Epithelial cell of alveolus of lung (primary cell): ENCODE measurements at places on chromosomes 7 and 10. TPM values are rescaled to one million over a fixed set of nuclear protein-coding genes. Genes with fewer than 3 reads are reported as not detected.

The LRRTM3 gene
- 0.13 TPM in 1 of 2 replicates, not detected in the other for total RNA-seq

The RAMP3 gene
- not detected in 2 replicates for total RNA-seq

The PEX1 gene
- total RNA-seq: 8.1 and 9.3 TPM in 2 replicates

The FAM25G gene
- total RNA-seq: not detected in 2 replicates

The SPDYE5 gene
- total RNA-seq: not detected in 2 replicates

The TNS3 gene
- total RNA-seq: 17.2 and 79.5 TPM in 2 replicates

The GRM3 gene
- total RNA-seq: not detected in 2 replicates

The AASS gene
- 13.4 and 18.9 TPM in 2 replicates for total RNA-seq

The CARD11 gene
- 0.16 and 6.9 TPM in 2 replicates for total RNA-seq

The AKR1C4 gene
- not detected in 2 replicates for total RNA-seq

The SFRP5 gene
- total RNA-seq: 0.32 TPM in 1 of 2 replicates, not detected in the other

The SLC16A9 gene
- 0.91 and 1.7 TPM in 2 replicates for total RNA-seq

The SLC18A3 gene
- not detected in 2 replicates for total RNA-seq

The CLEC2L gene
- total RNA-seq: not detected in 2 replicates

The LIPF gene
- total RNA-seq: not detected in 2 replicates

The NCOA4 gene
- total RNA-seq: 97.0 and 137 TPM in 2 replicates

The MIOS gene
- total RNA-seq: 17.3 and 18.1 TPM in 2 replicates

The KEL gene
- not detected in 2 replicates for total RNA-seq

The CYP2C18 gene
- not detected in 2 replicates for total RNA-seq

The BTBD16 gene
- not detected in 2 replicates for total RNA-seq

The PDE6C gene
- total RNA-seq: not detected in 2 replicates

The RSPH10B2 gene
- total RNA-seq: not detected in 2 replicates

The LRRN3 gene
- 1.2 and 16.3 TPM in 2 replicates for total RNA-seq

The CYP2W1 gene
- not detected in 2 replicates for total RNA-seq

The MYL7 gene
- not detected in 2 replicates for total RNA-seq

The NEUROD6 gene
- total RNA-seq: not detected in 2 replicates

The SKIDA1 gene
- 1.7 and 3.0 TPM in 2 replicates for total RNA-seq

The MYOF gene
- 34.6 and 103 TPM in 2 replicates for total RNA-seq

The COX19 gene
- 4.0 and 6.2 TPM in 2 replicates for total RNA-seq

The RGR gene
- not detected in 2 replicates for total RNA-seq

The LBX1 gene
- not detected in 2 replicates for total RNA-seq

The AMPH gene
- total RNA-seq: 2.8 and 6.0 TPM in 2 replicates

The NDUFB2 gene
- total RNA-seq: 180 and 270 TPM in 2 replicates

The MKI67 gene
- 16.5 and 19.7 TPM in 2 replicates for total RNA-seq

The CPN1 gene
- total RNA-seq: not detected in 2 replicates
